CD4-positive, alpha-beta T cell treated with Interferon alpha-2 for 1 hour (primary cell): ENCODE measurements at places on chromosomes 4 and X.

DNA sequence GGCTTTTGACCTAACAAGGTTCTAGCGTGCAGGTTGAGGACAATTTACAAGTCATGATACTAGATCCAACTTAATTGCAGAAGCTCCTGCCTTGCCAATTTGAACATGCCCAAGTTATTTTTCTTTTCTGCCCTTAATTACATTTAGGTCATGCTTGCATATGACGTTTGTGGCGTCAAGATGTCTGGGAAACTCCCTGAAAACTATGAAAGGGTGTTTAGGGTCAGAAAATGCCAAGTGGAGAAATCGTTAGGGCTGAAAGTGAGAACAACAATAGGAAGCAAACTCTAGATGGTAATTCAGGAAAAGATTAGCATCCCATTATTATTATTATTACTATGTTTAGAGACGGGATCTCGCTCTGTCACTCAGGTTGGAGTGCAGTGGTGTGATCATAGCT lies 38.2 kb upstream of the PLAC8 start:
- no peak for DNase-seq

- DNase-seq = no peak
Observed at GRCh38 chr4:17665852-17666251, 51.4 kb downstream of the MED28 start.

- DNase-seq = no peak
Observed at GRCh38 chr4:77142646-77143028, 14.4 kb upstream of the CCNG2 start.

DNA sequence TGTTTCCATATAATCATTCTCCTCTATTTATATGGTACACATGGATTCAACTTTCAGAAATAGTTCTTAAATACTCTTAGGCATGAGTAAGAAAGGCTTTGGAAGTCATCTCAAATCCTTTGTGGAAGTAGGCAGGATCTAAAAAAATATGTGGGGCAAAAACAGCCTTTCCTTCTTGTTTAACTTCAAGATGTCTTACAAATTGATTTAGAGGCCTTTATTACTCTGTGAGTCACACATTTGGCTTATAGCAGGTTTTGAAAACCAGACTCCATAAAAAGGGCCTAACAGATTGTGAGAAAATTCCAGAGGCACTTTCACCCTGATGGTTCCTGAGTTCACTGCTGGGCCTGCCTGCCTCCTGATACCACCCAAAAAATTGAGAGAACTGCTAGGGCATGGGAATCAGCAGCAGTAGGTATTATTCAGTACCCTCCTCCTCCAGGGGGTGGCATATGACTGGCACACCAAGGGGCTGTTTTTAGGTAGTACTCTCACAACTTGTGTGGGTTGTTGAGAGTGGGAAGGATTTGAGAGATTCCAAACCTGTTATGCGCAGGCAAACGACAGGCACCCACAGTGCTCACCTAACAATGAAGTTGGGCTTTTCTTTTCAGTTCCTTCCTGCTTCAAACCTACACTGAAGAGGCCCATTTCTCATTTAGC lies 162.7 kb upstream of the MBNL3 start:
- no peak for DNase-seq
